ENCODE measurements at places on chromosomes 5 and 9. TPM values are rescaled to one million over a fixed set of nuclear protein-coding genes. Genes with fewer than 3 reads are reported as not detected.

DNA sequence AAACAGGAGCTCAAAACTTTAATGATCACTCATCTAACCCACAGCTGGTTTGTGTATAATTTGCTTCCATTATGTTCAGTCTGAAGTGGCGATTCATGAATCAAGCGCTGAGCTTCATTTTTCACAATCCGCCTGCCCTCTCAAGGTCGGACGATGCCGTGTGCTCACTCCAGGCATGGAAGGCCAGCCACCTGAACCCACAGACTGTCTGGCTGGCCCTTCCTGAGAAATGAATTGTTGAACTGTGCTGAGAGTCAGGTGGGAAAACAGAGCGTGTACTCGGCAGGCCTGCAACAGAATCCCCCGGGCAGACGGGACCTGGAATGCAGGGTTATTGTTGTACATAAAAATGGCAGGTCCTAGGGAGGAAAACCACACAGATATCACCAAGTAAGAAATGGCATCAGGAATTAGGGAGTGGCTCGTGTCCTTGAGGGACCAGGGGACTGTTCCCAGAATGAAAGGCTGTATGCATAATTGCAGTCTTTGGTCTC is 375.7 kb downstream of the IRX2 start:
- DNase-seq = no peak

- no peak for DNase-seq
Measured at GRCh38 chr5:143121135-143121475, 282.4 kb downstream of the NR3C1 start.

- no peak for DNase-seq
Measured at GRCh38 chr5:159730285-159730684, 186.0 kb upstream of the ADRA1B start.

PRKAA1 gene
- 89.7 TPM for total RNA-seq

DNA sequence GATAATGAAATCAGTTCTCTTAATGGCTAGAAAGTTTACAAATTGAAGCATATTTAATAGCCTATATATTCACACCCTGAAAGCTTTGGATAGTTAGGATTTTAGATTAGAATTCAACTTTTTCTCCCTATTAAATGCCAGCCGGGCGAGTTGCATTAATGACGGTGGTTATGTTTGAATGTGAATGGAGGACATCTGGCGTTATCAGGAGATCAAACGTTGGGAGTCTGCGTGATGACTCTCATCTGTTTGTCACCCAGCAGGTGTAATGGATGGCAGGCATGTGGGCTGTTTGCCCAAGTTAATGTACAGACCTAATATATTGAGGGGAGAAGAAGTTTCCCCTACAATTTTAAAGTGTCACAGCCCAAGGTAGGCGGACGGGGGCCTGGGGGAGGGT is 1227.7 kb upstream of the WWC1 start:
- DNase-seq = no peak

DNA sequence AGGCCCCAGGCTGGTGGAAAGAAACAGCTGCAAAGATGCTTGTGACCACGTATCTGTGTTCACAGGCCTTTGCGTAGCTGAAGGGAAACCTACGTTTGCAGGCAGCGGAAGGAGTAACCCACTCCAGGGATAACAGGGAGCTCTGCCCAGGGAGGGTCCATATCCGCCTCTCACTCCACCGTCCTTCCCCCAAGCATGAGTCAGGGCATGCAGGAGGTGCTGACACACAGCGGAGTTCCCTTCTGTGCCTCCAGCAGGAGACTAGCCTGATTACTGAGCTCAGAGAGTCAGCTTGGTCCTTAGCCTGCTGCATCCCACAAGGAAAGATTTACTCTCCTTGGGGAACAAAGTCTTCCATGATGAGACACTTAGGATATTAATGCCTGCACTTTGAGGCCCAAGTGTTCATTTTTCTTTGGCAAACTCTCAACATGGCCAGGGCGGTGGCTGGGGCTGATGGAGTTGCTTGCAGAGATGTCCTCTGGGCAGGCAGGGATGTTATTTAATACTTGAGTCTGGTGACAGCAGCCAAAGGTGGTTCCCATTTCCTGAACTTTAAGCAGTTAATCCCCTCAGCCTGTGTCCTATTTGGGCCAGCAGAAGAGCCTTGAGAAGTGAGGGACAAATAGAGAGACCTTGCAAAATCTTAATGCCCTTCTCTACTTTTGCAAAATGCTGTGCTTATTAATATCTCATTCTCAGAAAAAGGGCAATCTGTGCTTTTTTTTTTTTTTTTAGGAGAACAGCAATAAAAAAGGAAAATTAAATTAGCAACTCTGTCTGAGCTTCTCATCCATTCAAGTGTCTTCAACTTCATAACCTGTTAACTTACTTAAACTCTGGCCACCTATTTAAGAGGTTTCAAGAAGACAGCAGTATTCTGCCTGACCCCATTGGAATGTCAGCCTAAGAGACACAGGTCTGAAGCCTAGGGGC is 222.1 kb downstream of the HSPA4 start:
- DNase-seq = no peak

- no peak for DNase-seq
Measured at GRCh38 chr5:148595697-148596096, 58.6 kb downstream of the HTR4 start.

FAM78A gene
- total RNA-seq = 3.9 TPM

DNA sequence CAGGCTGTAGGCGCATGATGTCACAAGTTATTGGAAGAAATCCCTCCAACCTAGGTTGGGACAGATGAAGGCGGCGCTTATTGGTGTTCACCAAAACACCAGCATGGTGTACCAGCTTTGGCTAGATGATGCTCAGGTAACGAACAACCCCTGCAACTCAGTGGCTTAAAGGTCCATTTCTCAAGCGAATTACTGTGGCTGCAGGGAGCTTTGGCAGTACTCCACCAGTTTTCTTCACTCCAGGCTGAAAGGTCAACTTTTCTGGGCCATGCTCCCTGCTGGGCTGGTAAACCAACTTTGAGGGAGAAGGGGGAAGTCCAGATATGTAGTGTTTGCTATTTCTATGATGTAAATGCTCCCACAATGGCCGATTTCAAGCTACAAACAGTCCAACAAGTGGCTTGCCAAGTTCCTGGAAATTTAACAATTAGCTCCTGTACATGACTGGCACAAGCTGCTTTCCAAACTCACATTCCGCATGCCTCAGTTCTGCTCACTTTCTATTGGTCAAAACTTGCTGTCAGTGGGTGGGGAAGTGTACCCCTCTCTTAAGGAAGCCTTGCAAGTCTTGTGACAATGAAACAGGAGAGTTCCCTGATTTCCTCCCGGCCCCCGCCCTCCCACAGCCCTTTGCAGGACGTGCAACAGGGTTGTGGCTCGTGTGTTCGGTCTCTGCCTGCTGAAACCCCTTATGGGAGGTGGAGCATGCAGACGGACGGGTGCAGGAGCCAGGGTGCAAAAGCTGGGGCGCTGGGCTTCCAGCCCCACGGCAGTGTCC is 588 bp upstream of the ZBED3 start:
- DNase-seq = peak; percentile 33

GRCh38 chr5:177592010-177592834 is at the start of gene TMED9:
Gene TMED9 (plus strand): TSS chr5:177592203. CDS start chr5:177592215, 12 bp downstream.
- DNase-seq = peak; percentile 95

DNA sequence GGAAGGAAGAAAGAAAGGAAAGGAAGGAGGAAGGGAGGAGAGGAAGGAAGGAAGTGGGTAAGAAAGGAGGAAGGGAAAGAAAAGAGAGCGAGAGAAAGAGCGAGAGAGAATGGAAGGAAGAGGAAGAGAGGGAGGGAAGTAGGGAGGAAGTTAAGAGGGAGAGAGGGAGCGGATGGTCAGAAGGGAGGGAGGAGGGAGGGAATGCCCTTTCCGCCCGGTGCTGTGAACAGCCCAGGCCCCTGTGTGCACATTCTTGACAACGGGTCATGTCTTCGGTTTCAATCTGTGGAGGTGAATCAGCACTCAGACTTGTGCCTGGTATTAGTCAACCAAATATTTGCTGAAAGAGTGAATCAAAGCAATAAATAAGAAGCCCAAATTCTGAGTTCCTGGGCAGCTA is 39.2 kb downstream of the PRUNE2 start:
- no peak for DNase-seq

PPP3R2 gene
- not detected for total RNA-seq

GZMA gene
- 17.2 TPM for total RNA-seq

DNA sequence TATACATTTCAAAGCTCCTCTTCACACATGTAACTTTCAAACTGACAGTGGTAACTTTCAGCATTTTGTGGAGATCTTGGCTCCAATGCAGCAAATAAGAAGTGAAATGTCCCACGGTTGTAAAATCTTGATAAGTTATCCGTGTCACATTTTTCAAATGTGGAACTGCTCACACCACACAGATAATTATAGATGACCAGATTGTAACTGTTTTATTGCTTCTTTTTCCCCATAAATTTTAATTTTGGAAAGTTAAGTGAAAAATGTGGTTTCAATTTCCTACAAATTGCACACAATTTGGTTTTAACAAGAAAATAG is 347.1 kb downstream of the EBF1 start:
- DNase-seq = no peak

DNA sequence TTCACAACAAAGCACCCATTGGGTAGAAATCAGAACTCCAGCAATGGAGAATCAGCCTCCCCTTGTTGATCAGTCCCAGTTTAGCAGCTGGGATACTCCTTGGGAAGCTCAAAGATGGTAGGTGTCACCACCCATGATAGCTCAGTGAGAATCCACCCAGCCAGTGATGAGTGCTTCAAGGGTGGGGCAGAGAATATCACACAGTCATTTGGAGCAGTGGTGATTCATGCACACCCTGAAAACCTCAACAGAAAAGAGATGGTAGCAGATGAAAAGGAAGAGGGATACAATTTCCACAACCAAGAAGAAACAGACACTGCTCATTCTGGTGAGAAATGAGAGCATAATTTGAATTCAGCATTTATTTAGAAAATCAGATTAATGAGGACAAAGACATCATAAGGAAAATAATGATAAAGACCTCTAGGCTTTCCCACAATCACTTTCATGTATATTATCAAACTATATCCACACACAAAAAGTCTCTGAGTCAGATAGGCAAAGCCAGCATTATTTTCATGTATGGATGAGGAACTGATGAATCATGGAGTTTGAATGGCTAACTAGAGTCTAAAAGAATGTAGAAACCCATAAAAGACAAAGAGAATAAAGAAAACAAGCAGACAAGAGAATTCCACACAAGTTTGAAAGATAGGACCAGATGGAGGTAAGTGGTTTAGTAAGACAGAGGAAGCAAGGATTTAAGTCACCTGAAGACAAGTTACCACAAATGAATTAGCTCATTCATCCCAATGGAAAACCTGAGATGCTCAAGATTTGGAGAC is 82.9 kb downstream of the FEM1C start:
- DNase-seq = no peak

FIBCD1 gene
- total RNA-seq = 2.6 TPM

DNA sequence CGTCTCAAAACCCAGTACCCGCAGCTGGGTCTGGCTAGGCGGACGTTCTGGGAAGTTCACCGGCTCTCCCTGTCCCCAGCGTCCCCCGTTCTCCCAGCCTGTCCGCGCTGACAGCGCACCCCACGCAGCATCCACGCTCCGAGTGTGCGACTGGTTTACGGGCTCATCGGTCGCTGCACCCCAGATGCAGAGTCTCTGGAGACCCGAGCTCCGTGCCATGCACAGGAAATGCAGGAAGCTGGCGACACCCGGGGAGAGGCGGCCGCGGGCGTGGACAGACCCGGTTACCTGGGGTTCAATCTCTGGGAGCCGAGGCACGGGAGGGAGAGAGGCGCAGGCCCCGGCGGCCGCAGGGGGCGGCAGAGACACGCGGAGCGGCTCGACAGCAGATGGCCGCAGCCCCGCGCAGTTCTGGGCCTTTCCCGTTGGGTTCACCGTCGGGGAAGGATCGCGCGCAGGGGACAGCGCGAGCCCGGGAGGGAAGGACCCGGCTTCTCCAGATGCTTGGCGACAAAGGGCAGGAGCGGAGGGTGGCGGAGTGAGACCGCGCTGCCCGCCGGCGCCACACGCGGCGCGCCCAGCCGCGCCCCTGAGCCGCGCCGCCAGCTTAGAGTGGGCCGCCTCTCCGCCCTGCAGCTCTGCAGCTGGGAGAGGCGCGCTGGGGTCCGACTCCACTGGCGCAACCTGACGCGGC is 558 bp downstream of the SHROOM1 start:
- peak; percentile 89 for DNase-seq
